AG20443 (cell line): ENCODE measurements at places on chromosomes 11 and 22.
A peak's percentile ranks its signal among the peaks of the same experiment; 100 is the strongest.

DNA sequence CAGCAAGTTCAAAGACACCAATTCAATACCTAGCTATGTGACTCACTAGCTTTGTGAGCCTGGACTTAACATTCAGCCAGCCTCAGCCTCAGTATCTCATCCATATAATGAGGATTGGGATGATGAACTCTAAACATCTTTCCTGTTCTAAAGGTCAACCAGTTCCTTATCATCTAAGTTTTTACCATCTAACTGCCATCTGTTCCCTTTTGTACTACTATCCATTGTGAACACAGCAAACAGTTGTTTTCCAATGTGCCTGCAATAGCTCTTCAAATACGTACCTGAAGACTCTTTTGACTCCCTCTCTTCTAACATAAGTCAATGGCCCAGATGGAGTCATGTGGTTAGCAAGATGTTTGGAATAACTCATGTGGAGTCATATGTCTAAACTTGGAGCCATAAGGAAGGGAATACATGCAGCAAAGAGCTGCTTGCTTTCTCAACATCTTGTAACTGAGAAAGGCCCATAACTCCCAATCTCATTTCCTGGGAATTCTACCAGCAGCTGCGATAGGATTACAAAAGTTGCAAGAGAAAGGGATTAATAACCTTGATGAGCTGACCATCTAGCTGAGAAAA is 19.4 kb downstream of the SYTL2 start:
- DNase-seq = no peak

GRCh38 chr11:2794968-2795322 is 90.6 kb downstream of the CDKN1C start:
- no peak for DNase-seq

DNA sequence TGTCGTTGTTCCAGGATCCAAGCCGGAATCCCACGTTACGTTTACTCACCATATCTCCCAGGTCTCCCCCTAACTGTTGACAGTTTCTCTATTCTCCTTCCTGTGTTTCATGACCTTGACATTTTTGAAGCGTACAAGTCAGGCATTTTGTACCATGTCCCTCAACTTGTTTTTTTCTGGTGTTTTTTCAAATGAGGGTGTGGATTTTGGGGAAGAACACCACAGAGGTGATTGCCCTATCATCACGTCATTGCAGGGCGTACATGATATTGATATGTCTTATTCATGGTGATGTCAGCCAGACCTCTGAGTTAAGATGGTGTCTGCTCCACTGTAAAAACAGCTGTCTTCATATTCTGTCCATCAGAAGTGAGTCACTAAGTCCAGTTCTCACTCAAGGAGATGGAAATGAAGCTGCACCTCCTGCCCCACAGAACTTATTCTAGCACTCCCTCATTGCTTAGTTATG is 28.3 kb upstream of the SOX10 start:
- DNase-seq = no peak

DNA sequence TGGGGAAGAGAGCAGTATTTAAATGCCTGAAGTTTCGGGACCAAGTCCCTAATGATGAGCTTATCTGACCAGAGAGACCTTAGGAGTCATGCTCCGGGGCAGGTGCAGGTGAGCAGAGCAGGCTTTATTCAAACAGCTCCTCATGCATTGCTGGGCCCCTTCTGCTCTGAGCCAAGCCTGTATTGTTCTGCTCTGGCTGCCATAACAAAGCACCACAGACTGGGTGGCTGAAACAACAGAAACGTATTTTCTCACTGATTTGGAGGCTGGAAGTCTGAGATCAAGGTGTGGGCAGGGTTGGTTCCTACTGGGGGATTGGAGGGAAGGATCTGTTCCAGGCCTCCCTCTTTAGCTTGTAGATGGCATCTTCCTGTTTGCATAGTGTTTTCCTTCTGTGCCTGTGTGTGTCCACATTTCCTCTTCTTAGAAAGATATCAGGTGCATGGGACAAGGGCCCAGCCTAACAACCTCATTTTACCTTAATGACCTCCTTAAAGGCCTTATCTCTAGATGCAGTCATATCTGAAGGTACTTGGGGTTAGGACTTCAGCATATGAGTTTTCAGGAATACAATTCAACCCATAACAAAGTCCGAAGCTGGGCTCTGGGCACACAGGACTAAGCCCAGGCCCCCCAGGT is 97.1 kb upstream of the PARVA start:
- DNase-seq = no peak

DNA sequence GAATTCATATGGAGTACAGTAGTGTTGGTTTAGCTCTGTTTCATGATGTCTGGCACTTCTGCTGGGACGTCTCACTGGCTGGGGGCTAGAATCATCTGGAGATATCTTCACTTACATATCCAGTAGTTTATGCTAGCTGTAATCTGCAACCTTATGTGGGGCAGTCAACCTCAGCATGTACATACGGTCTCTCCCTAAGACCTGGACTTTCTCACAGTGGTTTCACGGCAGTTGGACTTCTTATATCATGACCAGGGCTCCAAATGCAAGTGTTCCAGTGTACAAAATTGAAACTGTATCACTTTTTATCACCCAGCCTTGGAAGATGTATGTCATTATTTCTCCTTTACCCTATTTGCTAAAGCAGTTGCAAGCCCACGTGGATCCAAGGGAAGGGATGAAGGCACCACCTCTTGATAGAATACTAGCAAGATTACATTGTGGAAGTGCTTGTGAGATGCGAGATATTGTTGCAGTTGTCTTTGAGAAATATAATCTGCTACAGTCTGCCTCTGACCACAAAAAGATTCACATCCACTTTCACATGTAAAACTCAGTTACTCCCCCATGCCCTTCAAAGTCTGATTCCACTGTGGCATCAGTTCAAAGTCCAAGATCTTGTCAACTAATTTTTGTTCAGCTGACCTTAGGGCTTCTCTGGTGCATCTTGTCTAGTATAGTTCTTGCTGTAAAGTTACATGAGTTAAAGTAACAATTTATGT is 316.6 kb upstream of the NCAM1 start:
- DNase-seq = no peak

DNA sequence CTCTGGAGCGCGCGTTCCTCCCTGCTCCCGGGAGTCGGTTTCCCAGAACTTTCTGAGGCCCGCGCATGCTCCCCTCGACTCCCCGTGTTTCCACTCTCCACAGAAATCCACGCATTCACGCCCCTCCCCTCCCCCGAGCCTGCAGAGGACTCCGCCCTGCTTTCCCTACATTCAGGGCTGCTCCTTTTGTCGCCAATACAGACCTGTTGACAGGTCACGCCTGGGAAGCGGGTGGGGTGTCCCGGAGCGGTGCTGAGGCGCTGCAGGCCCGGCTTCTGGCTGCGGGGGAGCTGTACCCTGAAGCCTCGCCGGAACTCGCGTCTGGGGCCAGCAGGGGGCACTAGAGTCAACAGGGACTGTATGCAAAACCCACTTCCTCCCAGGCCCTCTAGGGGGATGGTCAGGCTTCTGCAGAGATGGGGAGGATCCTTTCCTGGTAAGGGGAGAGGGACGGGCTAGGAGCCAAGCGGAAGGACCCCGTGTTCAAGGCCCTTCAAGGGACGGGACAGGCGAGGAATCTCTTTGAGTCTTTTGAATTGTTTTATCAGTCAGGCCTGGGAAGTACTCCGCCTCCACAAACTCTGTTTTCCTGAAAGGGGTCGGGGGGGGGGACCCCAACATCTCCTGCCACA is at the start of gene PRAME:
Gene PRAME (minus strand): TSS at position 294 of the 632 bp plus-strand sequence. CDS start 2,433 bp downstream, outside the sequence.
- DNase-seq = peak; percentile 47

- peak; percentile 32 for DNase-seq
Measured at GRCh38 chr11:128246810-128247594, 340.4 kb downstream of the ETS1 start.

- no peak for DNase-seq
Measured at GRCh38 chr22:49278340-49278739, 549.3 kb downstream of the BRD1 start.

DNA sequence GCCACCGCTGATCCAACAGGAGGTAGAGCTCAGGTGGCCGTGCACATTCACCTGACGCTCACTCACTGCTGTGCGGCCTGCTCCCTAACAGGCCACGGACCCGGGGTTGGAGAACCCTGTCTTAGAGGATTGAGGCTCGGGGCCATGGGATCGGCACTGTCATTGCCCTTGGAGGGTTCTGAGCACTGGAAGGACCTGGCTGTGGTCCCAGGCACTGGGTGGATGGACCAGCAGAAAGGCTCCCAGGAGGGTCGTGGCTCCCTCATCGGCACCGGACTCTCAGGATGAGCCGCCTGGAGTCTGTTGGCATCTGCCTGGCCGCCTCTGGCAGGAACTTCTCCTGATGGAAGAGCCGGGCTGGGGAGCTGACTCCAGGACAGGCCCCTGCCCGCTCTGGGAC is 6.5 kb downstream of the KCNQ1 start:
- no peak for DNase-seq

DNA sequence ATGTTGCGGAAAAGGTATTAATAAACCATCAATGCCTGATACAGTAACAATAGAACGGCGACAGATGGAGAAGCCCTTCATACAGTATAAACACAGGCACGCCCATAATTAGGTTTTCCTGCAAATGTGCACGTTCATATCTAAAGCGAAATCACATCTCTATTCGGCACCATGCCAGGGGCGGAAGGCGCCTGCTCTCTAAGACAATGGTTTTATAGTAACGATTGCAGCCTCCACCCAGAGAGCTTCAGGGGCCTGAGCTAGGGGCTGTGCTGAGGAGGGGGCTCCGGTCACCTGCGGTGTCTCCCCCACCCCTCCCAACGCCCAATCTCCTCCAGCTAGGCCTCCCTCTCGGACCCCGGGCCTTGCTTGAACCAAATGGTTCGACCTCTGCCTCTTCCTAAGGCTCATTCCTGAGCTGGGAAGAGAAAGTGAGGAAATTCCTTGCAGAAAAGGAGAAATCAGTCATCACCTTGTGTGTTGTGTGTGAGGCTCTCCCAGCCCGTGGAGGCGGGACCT is 9.6 kb downstream of the KRTAP5-5 start:
- no peak for DNase-seq

- no peak for DNase-seq
Measured at GRCh38 chr11:70582886-70583641, 184.7 kb downstream of the CTTN start.

DNA sequence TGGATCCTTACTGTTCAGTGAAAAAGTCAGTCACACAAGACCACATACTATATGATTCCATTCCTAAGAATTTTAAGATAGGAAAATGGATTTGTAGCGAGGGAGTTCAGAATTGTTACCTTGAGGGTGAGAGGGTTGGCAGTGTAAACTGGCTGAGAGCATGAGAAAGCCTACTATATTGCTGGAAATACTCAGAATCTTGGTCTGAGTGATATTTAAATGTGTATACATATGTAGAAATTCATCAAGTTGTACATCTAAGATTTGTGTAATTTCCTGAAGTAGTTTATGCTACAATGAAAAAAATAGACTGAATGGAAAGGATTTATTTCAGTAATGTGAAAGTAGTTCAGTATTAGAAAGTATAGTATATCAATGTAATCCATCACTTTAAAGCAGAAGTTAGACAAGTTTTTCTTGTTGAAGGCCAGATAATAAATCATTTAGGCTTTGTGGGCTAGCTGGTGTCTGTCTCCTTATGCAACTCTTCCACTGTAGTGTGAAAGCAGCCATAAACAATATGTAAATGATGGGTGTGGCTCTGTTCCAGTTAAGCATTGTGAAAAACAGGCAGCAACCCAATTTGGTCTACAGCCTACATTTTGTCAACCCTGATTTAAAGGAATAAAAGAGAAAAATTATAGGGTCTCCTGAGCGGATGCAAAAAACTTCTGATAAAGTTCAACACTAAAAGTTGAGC is 127.2 kb upstream of the THY1 start:
- DNase-seq = no peak

DNA sequence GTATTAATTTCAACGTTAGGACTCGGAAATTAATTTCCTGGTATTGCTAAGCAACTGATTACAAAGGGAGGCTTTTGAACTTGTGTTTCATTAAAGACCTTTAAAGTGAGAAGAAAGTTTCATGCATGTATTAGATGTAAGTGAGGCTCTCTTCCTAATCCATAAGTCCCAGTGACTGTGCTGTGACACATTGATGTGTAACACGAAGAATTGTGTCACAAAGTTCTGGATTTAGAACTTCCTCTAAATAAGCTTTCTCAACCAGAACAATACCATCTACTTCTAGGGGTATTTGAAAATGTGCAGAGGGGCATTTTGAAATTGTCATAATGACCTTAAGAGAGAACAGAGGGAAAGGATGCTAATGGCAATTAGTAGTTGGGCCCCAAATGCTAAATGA is 14.4 kb downstream of the DCUN1D5 start:
- no peak for DNase-seq

- DNase-seq = no peak
Measured at GRCh38 chr22:47811971-47812370, 1049.5 kb downstream of the TBC1D22A start.

GRCh38 chr11:131904756-131905155 is 534.3 kb downstream of the NTM start:
- no peak for DNase-seq

GRCh38 chr11:82831364-82831763 is 68.9 kb downstream of the PRCP start:
- no peak for DNase-seq

DNA sequence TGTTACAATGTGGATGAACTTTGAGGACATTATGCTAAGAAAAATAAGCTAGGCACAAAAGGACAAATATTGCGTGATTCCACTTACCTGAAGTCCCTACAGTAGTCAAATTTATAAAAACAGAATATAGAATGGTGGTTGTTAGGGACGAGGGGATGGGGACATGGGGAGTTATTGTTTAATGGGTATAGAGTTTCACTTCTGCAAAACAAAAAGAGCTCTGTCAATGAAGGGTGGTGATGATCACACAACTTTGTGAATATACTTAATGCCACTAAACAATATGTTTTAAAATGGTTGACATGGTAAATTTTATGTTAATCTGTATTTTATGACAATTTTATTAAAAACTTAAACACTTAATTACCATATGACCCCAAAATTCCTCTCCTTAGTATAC is 26.1 kb downstream of the INTS4 start:
- no peak for DNase-seq

DNA sequence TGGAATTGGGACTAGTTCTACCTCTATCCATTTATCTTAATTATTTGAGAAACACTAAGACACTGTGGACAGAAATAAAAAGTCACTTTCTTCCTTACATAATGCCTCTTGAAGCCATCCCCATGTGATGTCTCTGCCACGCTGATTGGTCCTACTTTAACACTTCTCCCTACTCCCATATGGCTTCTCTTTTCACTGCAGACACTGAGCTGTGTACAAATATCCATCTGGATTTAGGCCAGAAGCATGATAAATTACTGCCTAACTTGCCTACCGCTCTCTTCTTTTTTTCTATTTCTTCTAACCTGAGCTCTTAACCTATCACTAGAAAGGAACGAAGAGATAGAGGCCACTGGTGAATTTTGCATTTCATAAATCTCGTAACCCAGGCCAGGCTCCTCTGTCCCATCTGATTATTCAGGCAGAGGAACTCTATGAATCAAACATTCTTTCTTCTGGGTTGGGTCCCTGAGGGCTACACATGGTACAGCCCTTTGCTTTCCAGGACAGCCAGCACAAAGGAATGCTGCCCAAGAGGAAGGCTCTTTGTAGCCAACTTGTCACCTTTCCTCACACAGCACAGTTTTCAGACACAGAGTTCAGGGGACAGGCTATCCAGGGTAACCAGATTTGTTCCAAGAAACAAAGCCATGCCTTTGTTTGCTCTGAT is 878.5 kb upstream of the LRRC4C start:
- peak; percentile 36 for DNase-seq
